RWPE1 (cell line): ENCODE measurements at places on chromosomes 1 and 21.

- no peak for DNase-seq
These were observed 54.4 kb downstream of the MPZL1 start for GRCh38 chr1:167776151-167776550.

DNA sequence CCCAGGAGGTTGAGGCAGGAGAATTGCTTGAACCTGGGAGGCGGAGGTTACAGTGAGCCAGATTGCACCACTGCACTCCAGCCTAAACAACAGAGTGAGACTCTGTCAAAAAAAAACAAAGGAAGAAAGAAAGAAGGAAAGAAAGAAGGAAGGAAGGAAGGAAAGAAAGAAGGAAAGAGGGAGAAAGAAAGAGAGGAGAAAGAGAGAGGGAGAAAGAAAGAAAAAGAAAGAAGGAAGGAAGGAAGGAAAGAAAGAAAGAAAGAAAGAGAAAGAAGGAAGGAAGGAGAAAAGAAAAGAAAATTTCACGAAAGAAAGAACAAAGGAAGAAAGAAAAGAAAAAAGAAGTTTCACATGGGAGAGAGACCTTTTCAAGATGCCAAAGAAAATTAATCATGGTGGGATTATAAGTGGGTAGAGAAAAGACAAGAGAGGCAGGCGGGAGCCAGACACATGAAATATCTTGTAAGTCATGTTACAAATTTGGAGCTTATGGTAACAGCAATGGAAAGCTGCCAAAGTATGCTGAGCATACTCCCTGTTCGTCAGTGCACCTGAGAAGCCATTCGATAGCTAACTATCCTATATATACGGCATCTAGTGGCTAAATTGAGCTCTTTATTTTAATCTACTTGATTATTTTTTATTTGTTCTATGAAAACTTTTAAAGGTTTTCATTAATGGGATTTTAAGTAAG lies 41.3 kb upstream of the TNFSF4 start:
- no peak for DNase-seq

DNA sequence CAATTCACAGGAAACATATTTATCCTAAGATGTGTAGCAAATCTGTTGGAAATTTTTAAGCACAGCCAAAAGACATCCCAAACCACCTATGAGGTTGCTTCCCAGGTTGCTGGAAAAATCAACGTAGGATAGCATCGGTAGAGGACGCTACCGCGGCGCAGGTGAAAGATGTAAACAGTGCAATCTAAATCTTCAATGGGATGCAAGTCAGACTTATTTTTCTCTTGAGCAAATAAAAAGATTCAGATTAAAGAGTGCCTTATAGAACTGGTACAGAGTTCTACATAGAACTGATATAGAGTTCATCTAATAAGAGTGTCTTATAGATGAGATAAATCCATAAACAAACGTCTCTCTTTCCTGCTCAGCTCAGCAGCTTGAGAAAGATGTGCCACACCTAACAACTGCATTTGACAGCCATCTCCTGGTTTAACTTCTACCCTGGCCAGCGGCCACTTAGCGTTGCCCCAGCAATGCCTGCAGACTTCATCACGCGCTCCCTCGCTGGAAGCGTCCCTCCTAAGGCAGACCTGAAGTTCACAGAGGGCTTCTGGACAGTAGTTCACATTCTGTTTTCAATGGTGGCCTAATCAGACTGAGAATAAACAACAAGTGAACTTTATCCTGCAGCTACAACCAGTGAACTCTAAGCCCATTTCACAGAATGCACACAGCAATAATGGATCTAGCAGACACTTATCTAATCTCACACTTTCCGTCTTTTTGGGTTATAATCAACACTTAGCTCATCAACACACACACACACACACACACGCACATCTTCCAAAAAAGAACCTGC lies 164.5 kb downstream of the TOMM20 start:
- DNase-seq, result no peak

- DNase-seq, result no peak
These were observed 1.1 kb downstream of the ICMT start for GRCh38 chr1:6234502-6235295.

GRCh38 chr1:27630859-27631491 lies 4.0 kb downstream of the FGR start:
- DNase-seq, result no peak

GRCh38 chr1:101148980-101149379 lies 87.8 kb upstream of the S1PR1 start:
- DNase-seq, result no peak

- no peak for DNase-seq
These were observed 606.7 kb upstream of the CHRM3 start for GRCh38 chr1:238779716-238780115.

- no peak for DNase-seq
These were observed 5.3 kb downstream of the CREG1 start for GRCh38 chr1:167548059-167548932.

- DNase-seq, result no peak
These were observed 11.2 kb upstream of the HMGCS2 start for GRCh38 chr1:119779869-119780356.

DNA sequence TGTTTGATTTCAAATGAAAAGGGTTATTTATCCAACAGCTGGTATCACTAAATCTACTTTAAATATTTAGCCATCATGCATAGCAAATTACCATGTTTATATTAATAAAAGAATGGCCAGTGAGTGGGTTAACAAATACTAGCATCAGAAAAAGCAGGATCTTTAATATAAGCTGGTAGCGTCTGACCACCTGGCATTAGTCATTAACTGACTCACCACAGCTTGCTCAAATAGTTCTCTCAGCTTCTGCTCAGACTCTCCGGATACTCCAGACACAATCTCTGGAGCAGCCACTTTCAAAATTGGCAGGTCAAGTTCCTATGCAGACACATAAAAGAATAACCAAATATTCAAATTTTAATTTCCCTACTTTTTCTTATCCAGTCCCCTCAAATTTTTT lies 29.6 kb downstream of the NVL start:
- DNase-seq, result peak; percentile 71

DNA sequence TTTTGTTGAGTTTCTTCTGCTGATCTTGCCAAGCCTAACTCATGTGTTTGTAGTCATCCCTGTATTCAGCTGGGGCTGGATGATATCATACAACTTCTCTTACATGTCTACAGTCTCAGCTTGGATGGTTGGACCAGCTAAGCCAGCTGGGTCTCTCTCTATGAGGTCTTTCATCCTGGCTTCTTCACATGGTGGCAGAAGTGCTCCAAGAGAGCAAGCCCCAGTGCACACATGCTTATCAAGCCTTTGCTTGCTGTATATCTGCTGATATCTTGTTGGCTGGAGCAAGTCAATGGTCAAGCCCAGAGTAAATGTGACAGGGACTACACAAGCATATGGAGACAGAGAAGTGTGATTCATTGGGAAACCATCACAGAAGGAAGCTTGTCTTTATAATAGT lies 29.2 kb upstream of the SLC44A5 start:
- no peak for DNase-seq

- DNase-seq, result no peak
These were observed 161.9 kb downstream of the ZBTB18 start for GRCh38 chr1:244212797-244213475.

DNA sequence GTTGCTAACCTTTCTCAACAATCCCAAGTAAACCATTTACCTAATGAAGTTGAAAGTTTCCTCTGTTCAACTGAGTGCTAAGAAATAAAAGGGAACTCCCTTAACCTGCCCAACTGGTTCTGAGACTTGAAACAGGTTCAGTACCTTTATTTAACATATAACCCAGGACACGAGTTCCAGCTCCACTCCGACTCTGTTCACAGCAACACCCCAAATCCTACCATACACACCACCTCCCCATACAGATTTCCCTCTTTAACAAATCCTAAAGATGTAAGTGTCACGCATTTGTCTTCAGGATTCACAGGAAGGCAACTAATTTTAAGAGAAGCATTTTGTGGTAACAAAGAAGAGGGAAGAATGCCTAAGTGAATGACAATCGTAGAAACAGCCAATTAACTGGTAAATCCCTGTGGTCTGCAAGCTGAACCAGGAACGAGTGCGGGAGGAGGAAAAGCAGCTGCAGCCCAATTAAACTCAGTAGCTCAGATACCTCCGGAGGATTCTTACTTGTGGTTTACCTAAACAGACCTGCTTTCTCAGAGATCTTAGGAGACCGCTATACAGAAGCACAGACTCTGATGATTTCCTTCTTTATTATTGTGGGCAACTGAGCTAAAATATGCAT lies 134.5 kb upstream of the MAGI3 start:
- DNase-seq, result no peak

DNA sequence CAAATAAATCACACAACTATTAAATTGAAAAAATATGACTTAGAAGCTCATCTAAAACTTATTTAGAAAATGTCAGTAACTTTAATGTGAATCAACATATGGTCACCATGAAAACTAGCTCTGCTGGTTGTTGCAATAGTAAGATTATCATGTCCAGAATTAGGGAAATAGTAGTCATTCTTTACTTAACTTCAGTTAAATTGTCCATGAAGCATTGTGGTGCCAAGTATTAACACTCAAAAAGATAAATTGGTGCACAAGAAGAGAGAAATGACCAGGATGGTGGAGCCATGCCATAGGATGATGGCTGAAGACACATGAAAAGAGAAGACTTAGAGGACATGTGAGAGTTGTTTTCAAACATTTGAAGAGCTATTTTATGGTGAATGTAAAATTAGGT lies 130.2 kb upstream of the PTGFR start:
- DNase-seq, result no peak

DNA sequence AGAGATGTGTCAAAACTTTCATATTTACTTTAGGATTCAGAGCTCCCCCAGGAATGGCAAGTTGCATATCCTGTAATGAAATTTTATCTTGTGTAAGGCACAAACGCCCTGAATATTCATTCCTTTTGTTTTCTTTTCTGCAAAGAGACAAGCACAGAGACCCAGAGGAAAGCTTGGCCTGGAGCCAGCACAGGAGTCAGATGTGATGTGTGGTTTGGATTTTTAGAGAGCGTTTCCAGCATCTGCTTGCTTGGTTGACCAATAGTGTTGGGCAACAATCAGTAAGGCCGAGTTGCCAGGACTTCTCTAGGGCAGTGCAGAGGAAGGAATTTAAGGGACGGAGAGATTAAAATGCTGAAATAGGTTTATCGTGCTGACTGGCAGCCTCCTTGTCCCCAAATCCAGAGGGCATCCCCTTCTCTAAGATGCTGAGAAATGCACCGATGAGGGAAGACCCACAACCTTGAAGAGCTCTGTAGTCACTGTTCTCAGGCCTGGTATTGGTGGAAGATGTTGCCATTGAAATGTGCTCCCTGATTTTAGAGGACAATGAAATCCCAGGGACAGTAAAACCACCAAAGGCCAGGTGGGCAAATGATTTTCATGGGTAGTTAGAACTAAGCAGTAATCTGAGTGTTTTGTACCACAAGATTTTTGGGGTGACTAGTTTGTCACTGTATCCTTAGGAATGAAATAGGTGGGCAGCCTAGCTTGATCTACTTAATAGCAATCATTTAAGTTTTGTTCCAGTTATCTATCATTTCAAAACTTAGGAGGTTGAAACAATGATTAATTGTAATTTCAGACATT lies 37.9 kb upstream of the RHOU start:
- no peak for DNase-seq

GRCh38 chr1:17309426-17310067 lies 1.6 kb downstream of the PADI4 start:
- no peak for DNase-seq

- DNase-seq, result no peak
These were observed 23.6 kb downstream of the VASH2 start for GRCh38 chr1:212973899-212974298.

GRCh38 chr1:117433943-117434342 lies 66.7 kb downstream of the MAN1A2 start:
- no peak for DNase-seq

DNA sequence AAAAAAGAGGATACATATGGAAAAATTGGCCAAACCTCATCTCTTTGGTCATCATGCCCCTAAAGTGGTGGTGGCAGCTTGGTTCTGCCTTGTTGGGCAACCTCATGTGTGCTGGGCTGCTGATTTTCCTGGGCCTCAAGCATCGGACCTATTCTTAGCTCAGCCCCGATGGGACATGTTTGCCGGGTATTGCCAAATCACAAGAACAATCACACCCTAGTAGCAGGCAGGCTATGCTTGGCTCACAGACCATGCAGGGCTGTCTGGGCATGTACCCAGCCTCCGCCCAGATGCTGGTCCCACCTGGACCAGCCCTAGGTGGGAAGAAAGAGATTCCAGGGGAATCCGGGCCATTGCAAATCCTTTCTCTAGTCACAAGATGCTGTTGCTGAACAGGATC lies 189.4 kb upstream of the FGGY start:
- DNase-seq, result peak; percentile 78

DNA sequence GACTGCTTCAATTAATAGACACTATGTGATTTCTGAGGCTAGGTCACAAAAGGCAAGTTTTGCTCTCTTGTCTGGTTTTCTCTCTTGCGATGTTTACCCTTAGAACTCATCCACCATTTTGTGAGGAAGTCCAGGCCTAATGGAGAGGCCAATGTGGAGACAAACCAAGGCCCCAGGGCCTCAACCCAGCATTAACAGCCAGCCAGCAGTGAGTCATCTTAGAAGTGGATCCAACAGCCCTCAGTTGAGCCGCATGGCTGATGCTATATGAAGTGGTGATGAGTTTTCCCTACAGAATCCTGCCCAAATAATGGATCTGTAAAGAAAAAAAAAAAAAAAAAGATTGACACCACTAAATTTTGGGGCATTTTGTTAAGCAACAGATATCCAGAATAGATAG lies 95.1 kb downstream of the DNTTIP2 start:
- DNase-seq, result no peak

- peak; percentile 41 for DNase-seq
These were observed 1383.1 kb upstream of the ADGRL2 start for GRCh38 chr1:80417671-80418070.

DNA sequence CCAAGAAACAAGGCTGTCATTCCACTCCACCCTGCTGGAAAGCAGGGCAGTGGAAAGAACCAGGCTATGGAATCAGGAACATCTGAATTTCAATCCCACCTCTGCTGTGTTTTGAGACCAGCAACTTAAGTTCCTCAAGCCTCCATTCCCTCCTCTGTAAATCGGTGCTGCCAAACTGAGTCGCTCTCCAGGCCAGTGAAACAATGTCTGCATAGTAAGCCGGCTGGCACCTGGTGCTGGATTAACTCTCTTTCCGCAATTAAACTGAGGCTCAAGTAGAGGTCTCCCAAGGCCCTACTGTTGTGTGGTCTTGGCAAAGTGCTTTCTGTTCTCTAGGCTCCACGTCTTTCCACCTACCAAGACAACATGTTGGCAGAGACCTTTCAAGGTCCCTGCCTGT lies 65.3 kb downstream of the SSBP3 start:
- DNase-seq, result no peak

DNA sequence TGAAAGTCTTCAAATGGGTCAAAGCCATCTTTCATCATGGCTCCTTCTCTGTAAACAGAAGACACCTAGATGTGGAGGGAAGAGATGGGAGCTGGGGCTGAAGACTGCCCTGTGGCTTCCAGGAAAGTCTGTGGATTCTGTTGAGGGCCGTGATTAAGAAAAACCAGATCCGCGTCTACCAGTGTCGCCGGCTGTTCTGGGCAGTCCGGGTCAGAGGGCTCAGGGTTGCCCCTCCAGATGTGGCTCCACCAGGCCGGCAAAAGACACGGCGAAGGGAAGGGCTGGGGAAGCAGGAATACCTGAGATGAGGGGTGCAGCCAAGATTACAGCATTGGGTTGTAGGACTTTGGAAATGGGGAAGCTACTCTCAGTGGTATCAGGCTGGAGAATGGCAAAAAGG lies 162.6 kb downstream of the RHOU start:
- no peak for DNase-seq
